ENCODE measurements at places on chromosomes 1 and 21.

DNA sequence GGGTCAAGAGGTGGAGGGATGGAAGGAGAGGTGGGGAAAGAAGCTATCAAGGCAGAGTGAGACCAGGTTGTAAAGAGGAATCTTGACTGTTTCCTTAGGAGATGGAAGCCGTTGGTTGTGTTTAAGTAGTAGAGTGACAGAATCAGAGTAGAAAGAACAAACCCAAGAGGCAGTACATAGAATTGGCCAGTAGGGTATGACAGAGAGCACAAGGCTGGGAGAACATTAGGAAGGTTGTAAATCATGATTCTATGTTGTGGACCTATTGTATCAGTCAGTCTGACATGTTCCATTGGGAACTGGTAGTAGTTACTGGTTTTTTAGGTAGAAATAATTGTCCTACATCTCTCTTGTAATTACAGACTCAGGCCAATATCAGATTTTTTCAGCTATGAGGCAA, 486.9 kb upstream of the USP24 start:
- no peak for DNase-seq

DNA sequence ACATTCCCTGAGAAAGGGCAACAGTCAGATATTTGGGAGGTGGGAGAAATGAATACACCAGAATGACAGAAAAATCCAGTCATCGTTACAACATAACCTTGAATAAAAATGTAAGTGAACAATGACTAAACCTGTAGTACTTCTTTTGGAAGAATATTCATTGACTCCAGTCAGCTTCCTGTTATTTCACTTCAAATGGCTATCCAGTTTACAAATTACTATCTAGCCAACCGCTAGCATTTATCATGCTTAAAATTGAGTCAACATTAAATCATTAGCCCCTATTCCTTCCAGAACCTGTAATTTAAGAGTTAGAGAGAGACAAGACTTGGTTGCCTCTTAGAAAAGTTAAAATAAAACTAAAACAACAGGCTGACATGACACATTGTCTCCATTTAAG, 33.6 kb downstream of the WLS start:
- no peak for DNase-seq

- DNase-seq = peak; percentile 73
Measured at GRCh38 chr1:109493805-109494539, at the start of gene CYB561D1. Gene CYB561D1 (plus strand): TSS chr1:109494094. CDS start chr1:109494140, 46 bp downstream.

- no peak for DNase-seq
Measured at GRCh38 chr1:239785576-239785975, 306.1 kb upstream of the FMN2 start.

DNA sequence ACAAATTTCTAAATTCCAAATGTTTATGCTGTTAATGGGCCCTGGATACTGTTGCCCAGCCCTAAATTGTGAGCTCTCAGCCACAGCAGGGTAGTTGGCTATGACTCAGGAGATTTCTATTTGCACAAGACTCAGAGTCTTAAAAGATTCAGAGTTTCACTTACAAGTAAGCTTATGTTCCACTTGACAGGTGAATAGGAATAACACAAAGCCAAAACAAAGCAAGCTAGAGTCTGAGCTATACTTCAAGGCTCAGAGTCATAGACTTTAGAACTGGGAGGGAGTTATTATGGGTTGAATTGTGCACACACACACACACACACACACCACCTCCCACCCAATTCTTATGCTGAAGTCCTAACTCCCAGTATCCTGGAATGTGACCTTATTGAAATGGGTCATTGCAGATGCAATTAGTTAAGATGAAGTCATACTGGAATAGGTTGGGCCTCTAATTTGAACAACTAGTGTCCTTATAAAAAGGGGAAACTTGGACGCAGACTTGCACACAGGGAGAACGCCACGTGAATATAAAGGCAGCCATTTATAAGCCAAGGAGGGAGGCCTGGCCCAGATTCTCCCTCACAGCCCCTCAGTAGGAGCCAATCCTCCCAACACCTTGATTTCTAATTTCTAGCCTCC, 30.2 kb downstream of the PRDX6 start:
- DNase-seq = no peak

GRCh38 chr1:40381268-40382107, 8.0 kb downstream of the SMAP2 start:
- no peak for DNase-seq

- DNase-seq = no peak
Measured at GRCh38 chr1:174225499-174226204, 66.3 kb downstream of the RABGAP1L start.

- no peak for DNase-seq
Measured at GRCh38 chr1:39979654-39980053, 24.7 kb downstream of the MFSD2A start.

DNA sequence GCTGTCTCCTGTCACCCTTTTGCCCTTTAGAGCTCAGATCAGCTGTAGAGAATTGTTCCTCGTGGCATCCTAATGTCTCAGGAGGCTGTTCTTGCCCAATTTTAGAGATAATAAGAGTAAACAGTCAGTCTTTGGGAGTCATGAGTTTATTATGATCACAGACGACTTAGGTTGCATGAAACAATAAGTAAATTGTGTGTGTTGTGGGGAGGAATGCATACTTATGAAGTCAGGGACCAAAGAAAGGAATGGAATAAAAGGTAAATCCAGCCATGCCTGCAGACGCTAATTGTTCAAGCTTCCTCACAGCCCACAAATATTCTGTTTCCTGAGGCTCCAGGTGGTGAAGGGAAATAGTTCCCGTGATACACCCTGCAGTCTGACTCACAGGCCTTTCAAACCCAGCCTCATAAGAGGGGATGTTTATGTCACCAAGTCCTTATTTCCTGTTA, 897 bp downstream of the EPHX4 start:
- DNase-seq = no peak

DNA sequence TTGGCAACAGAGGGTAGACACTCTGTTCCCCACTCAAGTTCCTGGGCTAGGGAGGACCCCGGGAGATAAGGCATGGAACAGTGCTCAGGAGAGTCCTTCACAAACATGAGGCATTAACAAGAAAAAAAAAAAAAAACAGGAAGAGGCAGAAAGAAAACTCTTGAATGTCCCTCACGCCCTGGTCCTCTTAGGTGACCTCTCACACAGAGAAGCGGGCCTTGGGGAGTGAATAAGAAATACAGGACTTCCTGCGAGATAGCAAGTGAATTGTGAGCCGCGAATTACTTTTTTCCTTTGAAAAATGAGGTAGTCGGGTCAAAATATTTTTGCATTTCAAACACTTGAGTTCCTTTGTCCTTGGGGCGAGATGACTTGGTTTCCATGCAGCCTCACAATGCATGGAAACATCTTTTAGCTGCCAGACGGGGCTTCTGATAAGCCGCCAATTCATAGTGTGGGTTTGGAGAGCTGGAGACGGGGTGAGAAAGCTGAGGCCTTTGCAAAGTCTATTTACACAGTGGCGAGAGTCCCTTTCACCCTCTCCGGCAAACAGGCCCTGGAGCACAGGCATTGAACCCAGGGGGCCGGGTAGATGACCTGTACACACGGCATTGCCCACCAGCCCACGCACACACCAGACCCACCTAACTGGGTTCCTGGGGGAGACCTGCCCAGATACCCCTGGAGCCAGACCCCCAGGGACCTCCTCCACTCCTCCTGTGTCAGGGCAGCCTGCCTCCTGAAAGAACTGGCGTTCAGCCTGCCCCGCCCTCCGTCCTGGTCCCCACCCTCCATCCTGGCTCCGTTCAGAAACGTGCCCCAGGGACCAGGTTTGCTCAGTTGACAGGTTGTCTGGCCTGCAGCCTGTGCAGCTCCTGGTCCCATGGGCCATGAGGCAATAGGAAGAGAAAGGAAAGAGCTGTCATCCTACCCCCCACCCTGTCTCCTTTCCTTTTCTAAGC, 192.3 kb downstream of the PRDM16 start:
- no peak for DNase-seq
